ENCODE measurements at places on chromosomes 4 and X.

DNA sequence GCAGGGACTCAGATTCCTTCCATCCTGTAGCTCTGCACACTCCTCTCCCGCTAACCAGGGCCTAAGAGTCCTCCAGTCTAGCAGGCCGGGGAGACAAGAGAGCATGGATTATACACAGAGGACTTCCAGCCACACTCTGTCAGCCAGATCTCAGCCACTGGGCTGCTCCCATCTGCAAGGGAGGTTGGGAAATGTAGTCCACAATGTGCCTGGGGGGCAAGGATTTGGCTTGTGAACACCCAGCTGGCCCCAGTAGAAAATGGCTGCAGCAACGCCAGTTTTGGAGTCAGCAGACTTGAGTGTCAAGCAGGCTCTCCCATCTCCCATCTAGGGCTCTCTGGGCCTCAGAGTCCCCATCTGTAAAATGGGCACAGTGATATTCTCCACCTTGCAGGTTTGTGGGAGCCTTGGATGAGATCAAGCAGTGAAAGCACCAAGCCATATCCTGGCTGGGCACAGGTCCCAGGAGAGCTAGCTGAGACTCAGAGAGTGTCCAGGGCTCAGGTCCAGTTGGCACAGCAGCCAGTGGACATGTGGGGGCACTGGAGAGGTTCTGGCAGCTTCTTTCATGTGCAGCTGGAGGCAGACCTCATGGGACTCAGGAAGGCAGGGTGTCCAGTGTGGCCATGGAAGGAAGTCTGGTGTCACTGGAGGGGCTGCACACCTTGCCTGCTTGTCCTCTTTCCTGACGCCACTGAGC is 14.6 kb downstream of the PSAPL1 start:
- DNase-seq, result no peak

GRCh38 chrX:78522601-78523000 is 136.5 kb downstream of the RTL3 start:
- DNase-seq, result no peak

GRCh38 chr4:131974730-131975129 is 1174.4 kb upstream of the PCDH10 start:
- DNase-seq, result no peak

DNA sequence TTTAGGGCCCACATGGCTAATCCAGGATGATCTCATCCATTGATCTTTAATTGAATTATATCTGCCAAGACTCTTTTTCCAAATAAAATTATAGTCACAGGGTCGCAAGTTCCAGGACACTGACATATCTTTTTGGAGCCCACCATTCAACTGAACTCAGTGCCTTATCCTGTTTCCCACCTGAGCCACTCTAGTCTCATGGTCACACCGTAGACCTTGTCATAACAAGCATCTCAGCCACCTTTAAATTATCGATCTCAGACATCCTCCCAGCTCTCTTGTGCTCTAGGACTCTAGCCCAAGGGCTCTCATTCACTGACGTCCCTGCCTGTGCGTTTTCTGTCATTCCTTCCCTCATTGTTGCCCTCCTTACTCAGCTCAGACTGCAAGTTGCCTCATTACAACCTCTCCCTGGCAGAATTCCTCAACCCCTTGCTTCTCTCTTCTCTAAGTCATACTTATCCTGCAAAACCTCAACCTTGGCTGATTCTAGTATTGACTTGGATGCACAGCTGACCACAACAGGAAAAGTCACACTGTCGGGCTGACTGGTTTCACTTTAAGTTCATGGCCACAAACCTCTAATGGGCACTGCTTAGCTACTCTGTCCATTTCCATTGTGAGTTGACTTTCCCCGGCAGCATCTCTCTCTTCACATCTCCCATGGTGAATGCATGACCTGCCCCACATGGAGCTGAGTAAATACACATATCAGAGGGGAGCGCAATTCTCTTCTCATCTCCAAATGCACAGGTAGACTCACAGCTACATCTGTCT is 91.0 kb upstream of the TRIM2 start:
- no peak for DNase-seq

DNA sequence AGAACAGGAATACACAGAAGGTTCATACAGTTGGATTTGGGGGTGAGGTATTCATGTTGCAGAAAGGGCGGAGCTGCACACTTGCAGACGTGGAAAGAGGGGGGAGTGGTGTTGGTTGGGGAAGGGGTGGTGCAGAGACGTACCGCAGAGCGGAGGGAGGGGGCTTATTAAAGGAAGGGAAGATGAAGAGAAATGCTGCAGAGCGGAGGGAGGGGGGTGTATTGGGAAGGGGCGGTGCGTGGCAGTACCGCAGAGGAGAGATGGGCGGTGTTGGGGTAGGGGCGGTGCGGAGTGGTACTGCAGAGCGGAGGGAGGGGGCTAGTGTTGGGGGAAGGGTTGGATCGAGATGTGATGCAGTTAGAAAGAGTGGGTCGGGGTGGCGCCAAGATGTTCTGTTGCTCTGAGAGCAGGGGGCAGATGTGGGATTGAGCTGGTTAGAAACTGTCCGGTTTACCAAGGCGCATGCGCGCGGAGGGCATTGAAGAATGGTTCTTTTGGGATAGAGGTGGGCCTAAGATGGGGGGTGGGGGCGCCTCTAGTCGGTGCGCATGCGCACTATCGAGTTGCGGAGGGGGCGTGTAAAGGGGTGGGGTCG is 900 bp downstream of the TRO start:
- peak; percentile 12 for DNase-seq

DNA sequence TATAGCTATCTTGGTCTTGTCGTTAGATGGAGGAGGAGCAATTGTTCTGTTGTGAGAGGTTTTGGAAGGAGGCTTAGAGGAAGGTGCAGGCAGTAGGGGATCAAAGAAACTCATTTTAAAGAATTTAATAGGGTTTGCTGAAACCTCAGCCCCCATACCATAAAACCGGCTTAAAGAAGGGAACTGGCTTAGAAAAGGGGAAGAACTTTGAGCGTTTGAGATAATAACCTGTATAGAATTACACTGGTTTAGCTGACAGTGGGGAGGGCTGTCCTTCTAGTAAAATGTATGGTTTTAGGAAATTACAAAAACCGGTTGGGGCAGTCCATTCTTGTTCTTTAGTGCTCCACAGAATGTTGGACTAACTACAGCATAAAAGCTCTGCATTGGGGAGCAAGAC is 128.1 kb downstream of the KDM6A start:
- DNase-seq, result no peak

DNA sequence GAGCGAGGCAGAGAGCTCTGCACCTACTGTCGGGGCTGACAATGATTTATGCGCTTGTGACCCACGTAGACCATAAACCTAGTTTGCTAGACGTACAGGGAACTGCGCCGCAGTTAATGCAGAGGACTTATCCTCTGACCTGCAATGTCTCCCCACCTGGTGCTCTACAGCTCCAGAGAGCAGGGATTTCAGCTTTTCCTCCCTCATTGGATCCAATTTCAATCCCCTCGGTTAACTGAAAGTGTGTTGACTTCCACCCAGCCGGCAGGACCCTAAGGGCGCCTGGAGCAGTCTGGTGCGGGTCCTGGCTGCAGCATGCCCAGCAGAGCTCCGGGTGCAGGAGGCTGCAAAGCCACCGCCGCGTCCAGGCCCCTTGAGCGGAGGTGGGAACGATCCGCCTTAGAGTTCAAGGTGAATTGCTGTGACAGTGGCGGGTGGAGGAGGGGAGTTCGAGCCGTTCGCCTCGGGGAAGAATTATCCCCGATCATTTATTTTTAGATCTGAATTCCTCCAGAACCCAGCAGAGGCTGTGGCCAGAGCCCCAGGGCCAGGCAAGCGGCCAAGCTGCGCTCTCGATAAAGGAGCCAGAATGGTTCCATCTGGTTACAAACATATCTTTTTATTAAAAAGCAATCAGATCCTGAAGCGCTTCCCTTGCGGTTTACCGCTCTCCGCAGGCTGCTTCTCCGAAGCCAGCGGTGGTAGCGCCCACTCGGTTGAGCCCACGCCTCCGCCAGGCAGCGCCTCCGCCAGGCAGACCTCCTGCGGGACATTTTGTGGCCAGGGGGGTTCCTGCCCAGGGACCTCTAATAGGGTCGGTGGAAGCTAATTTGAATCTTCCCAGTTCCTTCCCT is 66.0 kb downstream of the FBXO8 start:
- no peak for DNase-seq

DNA sequence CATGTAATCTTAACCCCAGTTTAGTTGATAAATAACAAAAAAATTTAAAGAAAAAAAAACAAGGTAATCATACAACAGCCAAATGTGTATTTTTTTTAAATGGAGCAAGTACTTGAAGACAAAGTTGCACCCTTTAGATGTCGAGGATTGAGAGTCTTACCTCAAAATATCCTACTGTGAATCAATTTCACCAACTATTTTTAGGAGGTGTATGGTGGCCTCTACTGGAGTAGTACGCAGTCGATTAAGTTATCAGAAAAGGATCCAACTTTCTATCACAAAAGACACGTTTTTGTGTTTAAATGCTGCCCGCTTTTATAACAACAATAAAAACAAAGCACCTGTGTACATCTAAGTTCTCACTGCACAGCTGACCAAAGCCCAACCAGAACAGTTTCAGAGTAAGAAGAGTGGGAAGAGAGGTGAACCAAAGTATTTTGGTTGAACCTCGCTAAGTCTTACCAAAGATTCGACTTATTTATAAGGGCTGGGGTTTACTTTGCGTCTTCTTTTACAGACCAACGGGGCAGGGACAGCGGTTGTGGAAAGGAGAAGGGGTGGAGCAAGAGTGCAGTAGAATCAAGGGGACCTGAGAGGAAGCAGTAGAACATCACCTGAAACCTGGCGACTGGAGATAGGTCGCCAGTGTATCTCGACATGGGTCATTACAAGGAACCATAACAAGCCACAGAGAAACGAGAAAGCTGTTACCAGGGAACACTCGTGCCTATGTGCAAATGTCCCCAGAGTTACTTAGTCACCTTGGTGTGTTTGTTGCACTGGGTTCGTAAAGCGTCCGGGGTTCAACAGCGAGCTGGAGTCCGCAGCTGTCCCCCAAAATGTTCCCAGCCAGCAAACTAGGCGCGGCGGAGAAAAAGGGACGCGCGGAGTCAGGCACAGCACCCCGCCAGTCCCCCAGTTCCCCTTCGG is 1.1 kb downstream of the RPS6KA6 start:
- no peak for DNase-seq

DNA sequence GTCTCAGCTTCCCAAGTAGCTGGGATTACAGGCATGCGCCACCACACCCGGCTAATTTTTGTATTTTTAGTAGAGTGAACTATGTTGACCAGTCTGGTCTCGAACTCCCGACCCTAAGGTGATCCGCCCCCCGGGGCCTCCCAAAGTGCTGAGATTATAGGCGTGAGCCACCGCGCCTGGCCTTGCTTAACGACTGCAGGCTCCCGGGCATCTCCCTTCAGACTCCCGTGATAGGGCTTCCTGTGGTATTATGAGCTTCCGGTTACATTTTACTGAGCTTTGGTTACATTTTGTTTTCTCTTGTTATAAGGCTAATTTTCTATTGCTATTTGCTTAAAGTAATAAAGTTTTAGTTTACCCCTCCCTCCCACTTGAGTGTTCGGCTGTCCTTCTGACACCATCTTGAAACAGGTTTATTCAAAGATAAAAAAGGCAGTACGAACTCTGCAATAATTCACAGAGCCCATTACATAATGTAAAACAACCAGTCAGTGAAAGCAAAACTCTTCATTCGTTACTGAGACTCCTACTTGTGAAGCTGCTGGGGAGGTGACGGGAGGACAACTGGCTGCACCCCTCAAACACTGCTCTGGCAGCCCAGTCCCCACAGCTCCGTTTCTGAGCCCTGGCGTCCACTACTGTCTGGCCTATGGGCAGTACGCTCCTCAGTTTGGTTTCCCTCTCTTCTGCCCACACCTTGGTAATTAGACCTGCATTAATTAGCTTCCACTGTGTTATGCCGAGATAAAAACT is 795.7 kb upstream of the SLIT2 start:
- DNase-seq, result no peak

- DNase-seq, result no peak
These were observed 26.8 kb downstream of the ATP7A start for GRCh38 chrX:77937291-77937690.

- DNase-seq, result no peak
These were observed 11.8 kb downstream of the CTSO start for GRCh38 chr4:155941820-155942219.

DNA sequence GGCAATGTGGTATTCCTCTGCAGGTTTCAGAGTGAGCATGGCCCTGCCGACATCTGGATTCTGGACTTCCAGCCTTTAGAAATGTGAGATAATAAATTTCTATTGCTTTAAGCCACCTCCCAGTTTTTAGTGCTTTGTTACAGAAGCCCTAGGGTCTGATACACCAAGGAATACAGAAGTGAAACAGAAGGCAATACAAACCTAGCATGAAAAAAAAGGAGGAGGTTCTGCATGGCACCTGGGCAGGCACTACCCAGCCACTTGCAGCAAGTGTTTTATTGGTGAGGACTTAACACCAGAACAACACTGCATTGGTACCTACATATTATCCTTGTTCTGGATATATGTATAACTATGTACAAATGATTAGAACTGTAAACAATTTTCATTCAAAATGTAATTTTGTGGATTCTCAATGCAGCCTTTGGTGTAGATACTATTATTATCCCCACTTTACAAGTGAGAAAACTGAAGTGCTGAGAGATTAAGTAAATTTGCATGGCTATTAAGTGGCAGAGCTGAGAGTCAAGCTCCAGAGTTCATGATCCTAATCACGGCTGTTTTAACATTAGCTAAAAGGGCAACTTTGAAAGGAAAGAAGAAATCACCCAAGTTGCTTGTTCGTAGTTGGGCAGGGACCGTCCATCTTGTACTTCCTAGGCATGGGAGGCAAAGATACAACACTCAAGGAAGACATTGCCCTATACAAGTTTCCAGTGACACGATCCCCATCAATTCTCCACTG is 71.8 kb downstream of the IL21 start:
- DNase-seq, result no peak

- no peak for DNase-seq
These were observed 190.3 kb upstream of the NR3C2 start for GRCh38 chr4:148632476-148632875.

GRCh38 chr4:188976644-188977115 is 837.4 kb downstream of the TRIML1 start:
- no peak for DNase-seq

DNA sequence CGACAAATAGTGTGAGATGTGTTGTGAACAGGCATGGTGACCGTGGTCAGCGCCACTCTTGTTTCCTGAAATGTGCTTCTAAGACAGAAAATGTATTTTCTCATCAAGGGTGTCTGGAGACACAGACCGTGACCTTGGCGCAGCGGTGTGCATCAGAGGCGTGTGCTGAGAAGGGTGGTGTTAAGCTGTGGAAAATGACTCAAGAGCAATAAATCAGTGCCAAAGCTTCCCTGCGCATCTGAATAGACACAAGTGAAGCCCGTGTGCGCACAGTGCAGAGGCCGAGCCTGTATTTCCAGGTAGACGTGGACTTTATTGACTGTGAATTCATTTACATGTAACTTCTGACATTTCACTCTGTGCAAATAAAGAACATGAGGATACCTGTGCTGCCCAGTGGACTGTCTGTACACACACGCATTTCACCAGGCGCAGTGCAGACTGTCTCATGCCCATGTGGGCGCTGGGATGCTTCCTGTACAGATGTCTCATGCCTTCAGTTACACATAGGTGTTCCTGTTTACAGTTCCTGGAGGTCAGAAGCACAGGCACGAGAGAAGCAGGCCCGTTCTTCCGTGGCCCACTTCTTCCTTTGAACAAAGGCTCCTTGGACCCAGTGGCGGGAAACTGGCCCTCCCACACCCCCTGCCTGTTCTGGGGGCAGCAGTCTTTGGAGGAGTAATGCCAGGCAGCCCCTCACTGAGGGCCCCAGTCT is 31.9 kb downstream of the NSG1 start:
- no peak for DNase-seq

GRCh38 chr4:187598196-187598595 is 397.4 kb upstream of the ZFP42 start:
- no peak for DNase-seq

- no peak for DNase-seq
These were observed 645.0 kb upstream of the ATOH1 start for GRCh38 chr4:93183576-93183975.

- DNase-seq, result no peak
These were observed 816.4 kb upstream of the FRG1 start for GRCh38 chr4:189124149-189124758.

All from hypothalamus (tissue), 51 donors.